ENCODE measurements at places on chromosomes 1 and 21.

DNA sequence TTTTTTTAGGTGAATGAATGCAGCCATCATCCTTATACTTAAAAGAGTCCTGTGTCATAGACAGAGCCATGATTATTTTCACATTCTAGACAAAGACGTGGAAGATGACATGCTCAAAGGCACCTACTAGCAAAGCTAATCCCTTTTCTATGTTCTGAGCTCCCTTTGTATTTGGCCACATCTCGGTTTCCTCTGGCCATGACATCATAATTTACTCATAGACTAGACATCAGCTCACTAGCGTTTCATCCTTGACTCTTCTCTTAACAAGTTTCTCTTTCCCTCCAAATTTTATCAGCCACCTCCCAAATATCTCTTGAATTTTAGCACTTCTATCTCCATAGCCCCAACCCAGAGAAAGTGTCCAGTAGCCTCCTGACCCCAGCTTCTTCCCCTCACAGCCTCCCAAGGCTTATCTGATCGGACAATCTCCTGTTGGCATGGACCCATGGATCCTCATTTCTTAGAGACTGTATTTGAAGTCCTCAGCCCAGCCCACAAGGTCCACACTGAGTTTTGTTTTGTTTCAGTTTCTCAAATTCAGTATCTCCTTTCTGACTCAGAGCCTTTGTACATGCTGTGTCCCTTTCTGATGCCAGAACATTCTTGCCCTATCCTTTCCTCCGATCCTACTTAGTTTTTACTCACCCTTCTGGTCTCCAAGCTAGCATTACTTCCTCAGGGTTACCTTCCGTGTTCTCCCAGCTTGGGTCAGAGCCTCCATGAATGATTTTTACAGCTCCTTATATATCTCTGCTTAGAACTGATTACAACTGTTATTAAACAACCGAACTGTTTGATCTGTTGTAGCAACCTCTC lies 33.0 kb upstream of the EPS8L3 start:
- no peak for DNase-seq

- DNase-seq = no peak
These were observed 10.7 kb upstream of the MAST2 start for GRCh38 chr1:45792744-45793143.

DNA sequence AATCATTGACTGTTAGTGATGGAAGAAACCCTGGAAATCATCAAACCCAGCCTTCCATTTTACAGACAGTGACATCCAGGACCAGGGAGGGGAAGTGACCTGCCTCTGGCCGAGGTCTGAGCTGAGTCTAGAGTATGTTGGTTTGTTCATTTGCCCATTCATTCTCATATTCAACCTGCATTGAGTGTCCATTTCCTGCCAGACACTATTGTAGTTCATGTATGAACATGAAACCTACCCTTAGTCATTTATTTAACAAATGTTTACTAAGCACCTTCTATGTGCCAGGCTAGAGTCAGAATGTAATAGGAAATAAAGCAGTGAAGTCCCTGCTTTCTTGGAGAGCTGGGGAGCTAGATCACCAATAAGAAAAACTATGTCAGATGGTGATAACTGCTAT lies 51.3 kb downstream of the KCND3 start:
- DNase-seq = no peak

GRCh38 chr1:85452948-85453347 lies 12.0 kb downstream of the DDAH1 start:
- DNase-seq = no peak

DNA sequence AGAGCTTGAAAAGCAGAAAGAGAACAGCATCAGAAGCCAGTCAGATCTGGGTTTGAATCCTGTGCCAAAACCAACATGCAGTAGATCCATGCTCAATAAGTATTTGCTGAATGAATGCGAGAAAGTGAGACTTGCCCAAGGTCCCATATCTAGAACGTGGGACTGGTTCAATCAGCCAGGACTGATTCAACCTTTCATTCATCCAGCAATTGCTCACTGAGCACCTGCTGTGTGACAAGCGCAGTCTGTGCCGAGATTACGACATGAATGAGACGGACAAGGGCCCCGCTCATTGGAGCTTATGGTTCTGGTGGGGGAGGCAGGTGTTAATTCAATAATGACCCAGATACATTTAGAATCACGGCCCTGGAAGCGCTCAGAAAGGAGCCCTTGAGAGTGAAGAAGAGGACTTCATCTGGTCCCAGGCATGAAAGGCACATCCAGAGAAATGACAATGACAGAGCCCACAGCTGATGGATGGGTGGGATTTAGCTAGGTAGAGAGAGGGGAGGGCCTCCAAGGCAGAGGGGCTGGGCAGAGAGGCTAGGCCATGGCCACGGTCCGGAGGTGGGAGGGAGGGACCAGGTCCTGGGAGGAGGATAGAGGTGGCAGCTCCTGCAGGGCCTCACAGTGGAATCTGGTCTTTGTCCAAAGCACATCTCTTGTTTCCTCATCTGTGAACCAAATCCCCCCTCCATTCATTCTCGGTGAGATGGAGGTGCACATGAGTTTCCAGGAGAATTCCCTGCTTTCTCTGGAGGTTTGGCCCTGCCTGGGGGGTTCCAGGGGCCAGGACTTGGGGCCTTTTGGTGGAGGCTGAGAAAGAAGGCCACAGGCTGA lies 4.2 kb upstream of the FAM131C start:
- no peak for DNase-seq

DNA sequence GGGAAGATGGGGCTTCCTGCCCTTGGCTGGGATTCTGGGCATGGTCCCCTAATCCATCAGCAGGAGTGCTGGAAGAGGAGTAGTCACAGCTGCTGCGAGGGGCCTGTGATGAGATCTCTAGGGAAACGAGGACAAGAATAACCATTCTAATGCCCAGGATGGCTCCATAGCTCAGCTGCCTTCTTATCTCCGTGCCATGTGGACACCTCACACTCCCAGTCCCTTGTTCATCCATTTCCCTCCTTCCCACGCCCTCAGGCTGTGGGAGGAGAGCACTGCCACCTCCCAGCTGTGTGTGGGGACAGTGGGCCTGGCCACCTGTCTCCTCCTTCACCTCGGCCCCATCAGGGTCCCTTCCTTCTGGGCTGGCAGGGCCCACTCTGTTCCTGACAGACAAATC lies 16.1 kb upstream of the ETV3 start:
- DNase-seq = no peak

GRCh38 chr1:234466945-234467344 lies 12.0 kb downstream of the TARBP1 start:
- DNase-seq = no peak

- no peak for DNase-seq
These were observed 27.9 kb downstream of the CACNA1S start for GRCh38 chr1:201084295-201084694.

DNA sequence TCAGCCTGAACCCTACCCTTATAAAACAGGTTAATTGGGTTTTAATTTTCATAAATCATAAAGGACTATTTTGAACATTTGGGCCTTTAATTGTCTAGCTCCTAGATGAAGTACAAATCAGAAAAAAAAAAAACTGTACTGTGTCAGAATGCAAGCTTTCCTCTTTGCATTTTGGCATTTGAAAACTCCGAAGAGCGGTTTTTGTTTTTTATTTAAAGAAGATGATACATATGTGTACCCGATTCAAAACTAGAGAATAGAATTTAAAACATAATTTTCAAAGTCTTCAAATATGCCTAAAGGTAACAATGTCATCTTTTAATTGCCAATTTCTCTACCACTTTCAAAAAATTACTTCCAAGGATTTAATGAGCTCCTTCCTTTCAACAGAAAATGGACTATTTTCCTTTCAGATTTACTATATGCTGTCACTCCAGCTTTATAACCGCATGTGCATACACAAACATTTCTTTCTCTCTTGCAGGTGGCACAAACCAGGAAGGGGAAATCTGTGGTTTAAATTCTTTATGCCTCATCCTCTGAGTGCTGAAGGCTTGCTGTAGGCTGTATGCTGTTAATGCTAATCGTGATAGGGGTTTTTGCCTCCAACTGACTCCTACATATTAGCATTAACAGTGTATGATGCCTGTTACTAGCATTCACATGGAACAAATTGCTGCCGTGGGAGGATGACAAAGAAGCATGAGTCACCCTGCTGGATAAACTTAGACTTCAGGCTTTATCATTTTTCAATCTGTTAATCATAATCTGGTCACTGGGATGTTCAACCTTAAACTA lies 33.7 kb downstream of the MRPL39 start:
- DNase-seq = no peak

DNA sequence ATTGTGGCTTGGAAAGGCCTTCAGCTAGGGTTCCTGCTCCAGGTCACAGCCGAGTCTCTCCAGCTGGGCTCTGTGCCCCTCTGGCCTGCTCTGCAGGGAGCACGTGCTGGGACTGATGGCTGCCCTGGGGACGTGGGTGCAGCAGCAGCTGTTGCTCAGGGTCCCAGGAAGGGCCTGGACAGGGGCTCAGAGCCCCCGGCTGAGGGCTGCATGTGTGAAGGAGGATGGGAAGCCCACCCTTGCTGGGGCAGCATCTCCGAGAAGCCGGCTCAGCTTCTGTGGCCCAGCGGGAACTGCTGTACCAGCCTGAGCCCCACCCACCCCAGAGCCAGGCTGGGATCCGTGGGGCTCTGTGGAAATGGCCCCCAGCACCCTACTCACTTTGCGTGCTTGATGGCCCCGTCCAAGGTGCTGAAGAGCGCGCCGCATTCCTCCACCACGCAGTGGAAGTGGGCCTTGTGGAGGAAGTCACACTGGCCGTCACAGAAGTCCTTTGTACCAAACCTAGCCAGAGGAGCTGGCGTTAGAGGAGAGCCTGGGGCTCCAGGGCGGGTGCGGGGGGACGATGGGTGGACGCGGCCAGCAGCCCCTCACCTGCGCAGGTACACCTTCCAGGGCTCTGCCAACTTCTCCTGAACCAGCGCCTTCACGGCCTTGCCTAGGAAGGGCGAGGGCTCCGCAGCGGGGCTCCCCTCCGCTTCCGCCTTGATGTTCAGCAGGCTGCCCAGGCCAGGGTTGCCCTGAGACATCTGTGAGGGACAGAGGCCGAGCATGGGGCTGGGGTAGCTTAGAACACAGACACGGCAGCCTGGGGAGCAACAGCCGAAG lies 147.5 kb downstream of the CASZ1 start:
- no peak for DNase-seq

DNA sequence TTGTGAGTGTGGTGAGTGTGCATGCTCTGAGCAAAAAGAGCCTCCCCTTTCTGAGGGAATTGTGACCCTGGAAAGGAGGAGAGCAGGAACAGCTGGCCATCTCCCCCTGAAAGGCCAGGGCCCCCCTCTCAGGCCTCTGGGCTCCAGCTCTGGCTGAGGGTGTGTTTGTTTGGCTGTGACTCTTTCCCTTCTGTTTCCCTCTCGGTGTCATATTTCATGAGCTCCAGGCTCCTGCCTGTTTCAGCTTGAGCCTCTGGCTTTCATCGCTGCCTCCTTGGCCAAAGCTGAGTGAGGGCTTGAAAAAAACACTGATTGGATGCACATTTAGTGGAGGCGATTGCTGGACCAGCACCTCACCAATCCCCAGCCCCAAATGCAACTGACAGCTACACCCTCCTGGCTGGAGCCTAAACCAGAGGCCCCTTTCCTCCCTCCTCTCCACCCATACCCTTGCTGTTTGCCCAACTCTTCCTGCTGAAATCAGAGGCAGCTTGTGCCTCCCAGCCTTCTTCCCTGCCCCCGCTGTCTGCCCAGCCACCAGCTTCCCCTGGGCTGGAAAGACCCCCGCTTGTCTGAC lies 64.1 kb downstream of the DDR2 start:
- peak; percentile 96 for DNase-seq

DNA sequence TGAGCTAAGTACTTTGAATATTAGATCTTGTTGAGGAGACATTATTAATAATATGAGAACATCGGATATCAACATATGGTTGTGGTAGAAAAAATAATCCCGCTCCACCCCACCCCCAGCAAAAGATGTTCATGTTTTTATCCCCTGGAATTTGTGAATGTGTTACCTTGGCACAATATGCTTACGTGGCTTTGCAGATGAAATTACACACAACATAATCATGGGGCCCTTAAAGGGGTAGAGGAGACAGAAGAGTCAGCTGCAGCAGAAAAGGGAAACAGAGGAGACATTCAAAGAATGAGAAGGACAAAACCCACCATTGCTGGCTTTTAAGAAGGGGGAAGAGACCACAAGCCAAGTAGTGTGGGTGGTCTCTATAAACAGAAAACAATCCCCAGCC lies 104.1 kb downstream of the SEC16B start:
- DNase-seq = no peak

DNA sequence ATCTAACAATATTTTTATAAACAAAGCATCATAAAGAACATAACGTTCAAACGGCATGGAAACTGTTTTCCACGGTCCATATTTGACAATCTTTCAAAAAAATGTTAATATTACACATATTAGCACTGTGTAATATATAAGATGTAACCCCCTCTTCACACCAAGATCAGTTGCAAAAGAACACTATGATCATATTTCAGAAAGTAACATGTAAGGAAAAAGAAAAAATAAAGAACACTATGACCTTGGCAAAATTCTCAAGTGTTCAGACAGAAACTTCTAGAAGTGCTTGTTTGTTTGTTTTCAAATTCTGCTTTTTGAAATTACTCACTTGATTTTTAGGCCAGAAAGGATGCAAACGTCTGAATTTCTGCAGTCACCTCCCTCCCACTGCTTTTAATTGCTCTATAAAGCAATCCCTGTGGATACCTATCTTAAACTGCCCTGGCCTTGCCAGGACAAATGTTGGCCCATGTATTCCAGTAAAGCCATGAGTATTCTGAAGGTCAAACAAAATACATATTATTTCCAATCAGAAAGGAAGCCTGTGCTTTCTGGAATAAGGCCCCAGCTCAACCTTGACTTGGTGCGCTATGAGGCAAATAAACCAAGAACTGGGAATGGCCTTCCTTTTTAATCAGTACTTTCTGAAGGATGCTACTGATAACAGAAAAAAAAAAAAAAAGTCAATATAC lies 68.6 kb downstream of the TGFBR3 start:
- DNase-seq = no peak

DNA sequence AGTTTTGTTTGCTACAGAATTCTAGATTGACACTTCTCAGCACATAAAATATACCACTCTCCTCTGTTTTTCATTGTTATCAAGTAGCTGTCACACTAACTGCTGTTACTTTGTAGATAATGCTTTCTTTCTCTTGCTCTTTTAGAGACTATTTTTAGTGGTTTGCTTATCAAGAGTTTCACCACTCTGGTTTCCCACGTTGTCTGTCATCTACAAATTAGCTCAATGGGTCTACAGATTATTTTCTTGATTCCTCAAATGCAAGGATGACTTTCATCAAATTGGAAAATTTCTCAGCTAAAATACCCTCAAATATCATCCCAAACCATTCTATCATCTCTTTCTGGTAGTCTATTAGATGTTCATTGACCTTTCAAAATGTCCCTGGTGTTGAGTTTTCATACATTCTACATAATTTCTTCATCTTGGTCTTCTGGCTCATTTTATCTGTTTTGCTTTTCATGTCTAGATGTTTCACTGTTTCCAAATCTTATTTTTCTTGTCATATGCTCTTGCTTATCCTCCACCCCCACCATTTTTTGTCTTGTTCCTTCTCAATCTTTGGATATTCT lies 122.5 kb downstream of the TRIM33 start:
- DNase-seq = no peak

- DNase-seq = no peak
These were observed 524.0 kb downstream of the LRRIQ3 start for GRCh38 chr1:73673971-73674370.

- DNase-seq = peak; percentile 61
These were observed 16.4 kb upstream of the RAB29 start for GRCh38 chr1:205791568-205792180.

GRCh38 chr1:184096005-184096404 lies 44.5 kb downstream of the TSEN15 start:
- no peak for DNase-seq

GRCh38 chr1:53732912-53733317 lies 6.0 kb downstream of the GLIS1 start:
- DNase-seq = no peak

GRCh38 chr1:87757676-87758075 lies 429.0 kb downstream of the LMO4 start:
- no peak for DNase-seq

All from right hindlimb (tissue), 1 donor.